ENCODE measurements at places on chromosomes 5 and 9.

- no peak for DNase-seq
Measured at GRCh38 chr5:38772471-38772870, 73.3 kb upstream of the OSMR start.

DNA sequence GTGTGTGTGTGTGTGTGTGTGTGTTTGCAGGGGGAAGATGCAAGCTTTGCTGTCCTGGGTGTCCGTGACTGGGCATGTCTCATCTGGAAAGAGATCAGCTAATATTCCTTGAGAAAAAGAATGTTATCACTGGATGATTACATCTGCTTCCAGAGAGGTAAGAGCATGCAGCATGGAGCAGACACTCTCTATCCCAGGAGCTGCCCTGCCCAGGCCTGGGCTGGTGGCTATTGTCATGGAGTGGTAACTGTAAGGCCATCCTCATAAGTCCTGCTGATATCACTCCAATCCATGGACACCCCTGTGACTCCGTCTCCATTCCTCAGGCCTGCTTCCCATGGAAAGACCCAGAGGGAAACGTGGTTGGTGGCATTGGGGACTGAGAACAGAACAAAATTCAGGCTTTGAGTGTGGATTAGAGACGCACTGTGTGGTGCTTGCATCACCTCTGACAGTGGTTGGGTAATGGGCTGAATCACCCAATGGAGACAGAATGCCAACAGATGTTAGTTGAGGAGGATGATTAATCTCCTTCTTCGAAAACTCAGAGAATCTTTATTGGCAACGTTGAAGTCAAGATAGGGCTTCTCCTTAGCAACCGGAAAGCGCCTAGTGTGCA lies 52.0 kb upstream of the KCNIP1 start:
- no peak for DNase-seq

GRCh38 chr5:5140479-5141338 lies 579 bp downstream of the ADAMTS16 start:
- DNase-seq, result no peak

DNA sequence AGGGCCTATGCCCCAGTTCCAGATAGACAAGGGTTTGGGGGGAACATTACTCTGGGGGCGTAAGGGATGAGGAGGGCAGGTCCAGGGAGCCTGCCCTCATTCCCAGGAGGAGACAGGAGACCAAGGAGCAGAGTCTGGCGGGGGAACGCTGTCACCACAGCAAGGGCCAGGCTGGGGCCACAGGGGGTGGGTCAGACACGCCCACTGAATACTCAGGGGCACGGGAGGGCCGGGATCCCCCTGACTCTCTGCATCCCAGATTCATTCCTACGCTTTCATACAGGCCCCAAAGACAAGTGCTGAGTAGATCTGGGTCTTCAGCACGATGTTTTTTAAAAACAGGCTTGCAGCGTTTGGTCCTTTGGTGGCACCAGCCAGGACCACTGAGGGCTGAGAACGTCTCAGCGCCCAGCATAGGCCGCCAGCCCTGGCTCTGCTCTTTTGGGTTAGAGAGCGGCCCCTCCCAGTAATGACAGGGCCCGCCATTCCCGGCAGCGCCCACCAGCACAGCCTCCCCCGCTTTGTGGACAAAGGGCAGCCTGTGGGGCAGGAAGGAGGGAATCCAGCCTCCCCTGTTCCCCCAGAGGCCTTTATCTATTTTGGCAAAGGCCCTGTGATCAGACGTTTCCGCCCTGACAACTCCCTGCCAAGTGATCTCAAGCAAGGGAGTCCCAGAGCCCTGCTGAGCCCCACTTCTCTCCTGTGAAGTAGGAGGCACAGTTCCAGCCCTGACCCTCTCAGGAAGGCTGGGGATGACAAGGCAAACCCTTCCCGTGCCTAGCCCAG lies 24.9 kb downstream of the NEK6 start:
- DNase-seq, result no peak

GRCh38 chr9:105656131-105656921 lies 5.9 kb upstream of the TAL2 start:
- no peak for DNase-seq

DNA sequence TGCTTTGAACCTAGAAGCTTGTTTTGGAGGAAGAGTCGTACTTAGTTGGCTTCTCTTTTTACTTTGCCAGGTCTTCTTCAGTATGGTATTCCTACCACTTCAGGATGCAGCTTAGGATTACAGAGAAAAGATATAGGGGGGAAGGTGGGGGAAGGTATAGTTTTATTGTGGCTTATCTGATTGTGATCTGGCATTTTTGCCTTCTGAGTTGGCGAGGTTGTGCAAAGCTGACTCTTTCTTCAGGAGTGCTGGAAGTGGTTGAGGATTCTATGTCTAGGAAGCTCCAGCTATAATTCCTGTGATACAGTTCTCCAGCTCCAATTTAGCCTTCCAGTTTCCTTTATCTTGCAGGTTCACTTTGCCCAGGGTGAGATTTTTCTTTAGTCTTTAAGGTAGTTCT lies 7.0 kb downstream of the CDC42SE2 start:
- DNase-seq, result no peak

GRCh38 chr5:56183506-56183905 lies 49.6 kb downstream of the ANKRD55 start:
- DNase-seq, result no peak

GRCh38 chr9:10562581-10563343 lies 50.0 kb downstream of the PTPRD start:
- DNase-seq, result no peak

DNA sequence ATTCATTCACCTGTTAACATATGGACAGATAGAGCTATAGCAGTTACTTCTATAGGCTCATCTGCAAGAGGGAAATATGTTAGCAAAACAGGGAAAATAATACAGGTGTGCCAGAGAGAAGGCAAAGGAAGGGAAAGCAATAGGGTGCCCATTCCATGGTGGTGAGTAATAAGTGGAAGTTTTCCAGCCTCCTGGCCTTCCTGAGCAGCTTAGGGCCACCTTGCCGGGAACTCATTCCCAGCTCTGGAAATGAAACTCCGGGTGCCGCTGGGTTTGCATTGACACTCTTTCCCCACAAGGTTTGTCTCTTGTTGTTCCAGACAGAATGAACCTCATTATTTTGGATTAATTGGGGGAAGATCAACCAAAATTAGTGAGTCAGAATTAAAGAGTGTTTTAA lies 58.4 kb downstream of the SLC1A3 start:
- no peak for DNase-seq

DNA sequence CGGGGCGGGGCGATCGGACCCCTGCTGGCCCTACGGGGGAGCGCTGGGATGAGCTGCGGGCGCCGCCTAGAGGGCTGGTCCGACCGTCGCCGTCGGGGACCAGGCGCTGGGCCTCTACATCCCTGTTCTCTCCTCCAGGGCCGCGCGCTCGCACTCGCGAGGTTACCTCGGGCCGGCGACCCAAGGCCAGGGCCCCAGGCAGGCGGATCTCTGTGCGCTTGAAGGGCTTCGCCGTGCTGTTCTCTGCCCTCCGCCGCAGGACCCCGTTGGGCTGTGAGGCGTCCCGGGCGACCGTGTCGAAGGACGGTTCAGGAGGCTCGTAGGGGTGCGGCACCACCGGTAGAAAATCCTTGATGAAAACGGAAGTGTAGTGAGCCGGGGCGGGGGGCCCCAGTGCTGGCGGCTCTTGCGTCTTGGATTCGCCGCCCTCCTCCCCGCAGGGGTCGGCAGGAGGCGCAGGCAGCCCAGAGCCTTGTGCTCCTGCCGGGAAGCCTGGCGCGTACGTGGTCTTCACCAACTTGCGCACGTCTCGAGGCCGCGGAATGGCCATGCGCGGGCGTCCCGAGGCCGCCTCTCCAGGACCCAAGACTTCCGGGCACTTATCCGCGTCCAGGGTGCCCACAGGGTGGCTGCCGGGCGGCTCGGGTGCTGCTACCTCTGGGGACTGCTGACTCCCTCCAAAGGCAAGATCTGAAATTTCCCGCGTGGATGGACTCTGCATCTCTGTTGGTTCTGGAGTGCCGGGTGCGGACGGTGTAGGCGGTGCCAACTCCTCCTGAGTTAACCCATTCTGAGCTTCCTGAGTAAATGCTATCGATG lies 2.0 kb downstream of the PROB1 start:
- peak; percentile 78 for DNase-seq

DNA sequence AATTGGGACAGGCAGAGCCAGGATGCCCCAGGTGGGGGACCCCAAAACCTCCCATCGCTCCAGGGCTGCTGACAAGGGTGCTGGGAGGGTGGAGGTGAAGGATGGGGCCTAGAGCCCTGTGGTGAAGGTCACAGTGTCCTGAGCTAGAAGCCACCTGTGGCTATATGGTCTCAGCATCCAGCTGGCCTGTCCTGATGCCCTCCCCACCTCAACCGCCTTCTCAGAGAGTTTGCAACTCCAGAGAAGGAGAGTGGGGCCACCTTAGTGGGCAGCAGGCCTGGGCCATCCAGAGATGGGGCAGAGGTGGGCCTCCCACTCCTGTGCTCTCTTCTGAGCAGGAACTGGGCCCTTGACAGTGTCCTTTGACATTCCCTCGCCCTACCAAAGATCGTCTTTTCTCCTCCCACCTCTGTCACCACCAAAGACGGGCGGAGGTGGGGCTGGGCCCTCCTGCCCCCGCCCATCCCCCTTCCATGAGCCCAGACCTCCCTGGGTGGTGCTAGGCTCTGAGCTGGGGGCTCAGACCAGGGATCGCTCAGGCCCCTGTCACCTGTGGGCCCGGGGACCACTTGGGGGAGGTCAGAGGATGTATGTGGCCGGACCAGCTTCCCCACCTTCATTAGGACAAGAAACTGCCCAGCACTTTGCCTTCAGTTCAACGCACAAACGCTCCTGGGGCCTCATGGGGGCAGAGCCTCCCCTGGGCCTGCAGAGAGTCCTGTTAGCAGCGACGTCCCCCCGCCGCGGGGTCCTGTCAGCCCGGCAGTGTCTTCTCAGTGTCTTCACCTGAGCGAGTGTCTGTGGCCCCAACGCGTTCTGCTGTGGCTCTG lies 10.0 kb upstream of the DOLPP1 start:
- no peak for DNase-seq

GRCh38 chr9:84990416-84990815 lies 320.9 kb downstream of the NTRK2 start:
- no peak for DNase-seq

GRCh38 chr5:83418356-83419321 lies 52.9 kb upstream of the VCAN start:
- no peak for DNase-seq

DNA sequence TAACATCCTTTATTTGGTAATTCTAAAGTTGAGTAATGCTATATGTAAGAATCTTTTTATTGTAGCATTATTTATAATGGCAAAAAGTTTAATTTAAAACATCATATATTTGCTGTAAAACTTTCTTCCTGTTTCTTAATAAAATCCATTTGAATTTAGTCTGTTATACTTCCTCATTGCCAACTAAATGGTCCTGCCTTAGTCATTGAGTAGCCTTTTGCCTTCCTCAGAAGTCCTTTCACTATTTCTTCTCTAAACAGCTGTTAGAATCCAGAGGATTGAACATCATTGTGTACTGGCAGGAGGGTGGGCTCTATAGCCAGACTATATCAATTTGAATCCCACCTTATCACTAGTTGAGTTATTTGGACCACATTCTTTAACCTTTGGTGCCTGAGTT lies 11.0 kb downstream of the SLC44A1 start:
- no peak for DNase-seq

GRCh38 chr5:672329-673160 lies 20.6 kb downstream of the TPPP start:
- DNase-seq, result peak; percentile 90

- DNase-seq, result no peak
Measured at GRCh38 chr5:82723168-82723567, 354.0 kb downstream of the TMEM167A start.

- no peak for DNase-seq
Measured at GRCh38 chr5:92886751-92887150, 694.3 kb downstream of the NR2F1-AS1 start.

DNA sequence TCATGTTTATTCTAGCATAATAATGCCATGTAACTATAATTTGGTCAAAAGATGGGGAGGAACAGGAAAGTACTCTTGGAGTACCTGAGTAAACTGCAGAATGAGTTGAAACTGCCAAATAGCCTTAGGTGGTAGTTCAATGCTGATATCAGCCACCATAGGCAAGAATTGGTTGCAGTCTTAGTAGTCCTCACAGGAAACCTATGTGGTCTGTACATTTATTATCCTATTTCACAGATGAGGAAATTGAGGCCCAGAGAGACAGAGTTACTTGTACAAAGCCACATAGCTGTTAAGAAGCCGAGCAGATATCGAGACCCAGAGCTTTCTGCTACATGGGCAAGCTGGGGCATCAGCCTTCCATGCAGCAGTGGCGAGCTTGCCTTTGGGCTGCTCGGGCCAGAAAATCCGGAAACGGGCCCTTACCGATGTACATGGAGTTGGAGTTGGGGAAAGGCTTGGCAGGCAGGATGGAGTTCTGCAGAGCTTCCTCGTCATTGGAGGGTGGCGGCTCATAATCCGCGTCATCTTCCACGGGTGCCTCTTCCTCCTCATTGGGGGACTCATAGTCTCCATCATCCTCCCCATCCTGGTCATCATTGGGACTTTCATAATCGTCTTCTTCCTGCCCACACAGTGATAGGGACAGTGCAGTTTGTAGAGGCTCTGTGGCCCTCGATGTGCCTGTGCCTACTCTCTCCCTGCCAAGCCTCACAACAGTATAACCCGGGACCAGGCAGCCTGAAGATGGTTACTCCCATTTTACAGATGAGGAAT lies 27.1 kb downstream of the LCP2 start:
- DNase-seq, result no peak

GRCh38 chr5:109743770-109744212 lies 54.1 kb downstream of the MAN2A1 start:
- DNase-seq, result no peak

- DNase-seq, result no peak
Measured at GRCh38 chr9:121956808-121957207, 136.3 kb downstream of the TTLL11 start.

DNA sequence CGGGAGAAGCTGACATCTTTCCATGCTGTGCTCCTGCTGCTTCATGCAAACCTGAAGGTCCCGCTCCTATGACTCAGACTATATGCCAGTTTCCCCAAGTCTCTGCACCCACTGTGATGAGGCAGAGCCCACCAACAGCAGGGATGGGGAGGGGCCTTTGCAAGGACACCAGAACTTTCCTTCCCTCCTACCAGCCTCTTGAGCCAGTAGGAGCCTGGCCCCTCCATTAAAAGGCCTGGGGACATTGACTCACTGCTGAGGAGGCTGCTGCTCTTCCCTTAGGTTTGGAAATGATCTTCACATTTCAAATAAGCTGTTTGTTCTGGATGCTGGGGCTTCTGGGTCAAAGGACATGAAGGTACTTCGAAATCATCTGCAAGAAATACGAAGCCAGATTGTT lies 26.1 kb upstream of the CTSL start:
- DNase-seq, result no peak

DNA sequence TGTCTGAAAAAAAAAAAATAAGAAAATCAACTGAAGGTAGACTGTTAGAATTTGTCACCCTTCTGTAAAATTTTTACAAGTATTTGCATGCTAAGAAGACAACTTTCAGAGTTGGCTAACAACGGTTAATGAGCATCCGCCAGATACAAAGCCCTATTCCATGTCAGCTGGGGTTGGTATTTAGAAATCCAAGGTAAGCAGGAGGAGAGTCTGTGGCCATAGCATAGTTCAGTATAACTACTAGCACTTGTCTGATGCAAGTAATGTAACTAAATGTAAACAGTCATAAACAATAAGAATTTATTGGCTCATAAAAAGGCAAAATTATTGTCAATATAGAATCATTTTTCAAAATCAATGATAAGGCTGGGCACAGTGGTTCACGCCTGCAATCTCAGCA lies 45.7 kb upstream of the KDM4C start:
- no peak for DNase-seq

- peak; percentile 22 for DNase-seq
Measured at GRCh38 chr5:56328753-56329560, 95.8 kb upstream of the ANKRD55 start.

Measured in CD8-positive, alpha-beta memory T cell (primary cell).